Smooth muscle cell of the pulmonary artery (primary cell): ENCODE measurements at places on chromosomes 11 and 22. TPM values are rescaled to one million over a fixed set of nuclear protein-coding genes. Genes with fewer than 3 reads are reported as not detected.

Gene CASP5
- total RNA-seq: not detected in 2 replicates

Gene ZMAT5
- 12.3 and 13.3 TPM in 2 replicates for total RNA-seq

Gene VPS11
- 27.8 and 35.3 TPM in 2 replicates for total RNA-seq

Gene HBD
- 0.33 and 0.36 TPM in 2 replicates for total RNA-seq

Gene MS4A4A
- not detected in 2 replicates for total RNA-seq

Gene DEUP1
- not detected in 2 replicates for total RNA-seq

Gene THRSP
- total RNA-seq: not detected in 2 replicates

Gene CDKN1C
- total RNA-seq: 1.2 and 1.3 TPM in 2 replicates

Gene RTL10
- 13.3 and 16.4 TPM in 2 replicates for total RNA-seq

Gene POLR2L
- 271 and 287 TPM in 2 replicates for total RNA-seq

Gene TCN2
- total RNA-seq: 5.5 and 7.4 TPM in 2 replicates

Gene SMTNL1
- not detected in 2 replicates for total RNA-seq

Gene PIWIL4
- total RNA-seq: 3.0 and 4.6 TPM in 2 replicates

Gene PAX6
- not detected in 2 replicates for total RNA-seq

Gene PATZ1
- 14.6 and 15.7 TPM in 2 replicates for total RNA-seq

Gene PRG3
- not detected in 2 replicates for total RNA-seq

Gene OR52K1
- total RNA-seq: not detected in 2 replicates

Gene OR51B6
- total RNA-seq: not detected in 2 replicates

Gene OR6T1
- not detected in 2 replicates for total RNA-seq

Gene GAS2
- total RNA-seq: 0.43 and 1.2 TPM in 2 replicates

Gene CLCF1
- 4.4 and 5.3 TPM in 2 replicates for total RNA-seq

Gene KRTAP5-9
- not detected in 2 replicates for total RNA-seq

Gene SCN4B
- total RNA-seq: 0.07 TPM in 1 of 2 replicates, not detected in the other

Gene MGAT3
- total RNA-seq: 1.3 and 4.2 TPM in 2 replicates

Gene TSSK2
- not detected in 2 replicates for total RNA-seq

Gene PDGFD
- total RNA-seq: 3.2 and 3.9 TPM in 2 replicates

Gene OR8A1
- not detected in 2 replicates for total RNA-seq

Gene MOV10L1
- total RNA-seq: 1.5 and 1.7 TPM in 2 replicates
